ENCODE measurements at places on chromosomes 11 and 22. TPM values are rescaled to one million over a fixed set of nuclear protein-coding genes. Genes with fewer than 3 reads are reported as not detected.

VSTM5 gene
- not detected for total RNA-seq

CREB3L1 gene
- total RNA-seq = 78.6 TPM

CYP2D6 gene
- 1.4 TPM for total RNA-seq

LSP1 gene
- 26.9 TPM for total RNA-seq

FGF3 gene
- total RNA-seq = 2.5 TPM

DNA sequence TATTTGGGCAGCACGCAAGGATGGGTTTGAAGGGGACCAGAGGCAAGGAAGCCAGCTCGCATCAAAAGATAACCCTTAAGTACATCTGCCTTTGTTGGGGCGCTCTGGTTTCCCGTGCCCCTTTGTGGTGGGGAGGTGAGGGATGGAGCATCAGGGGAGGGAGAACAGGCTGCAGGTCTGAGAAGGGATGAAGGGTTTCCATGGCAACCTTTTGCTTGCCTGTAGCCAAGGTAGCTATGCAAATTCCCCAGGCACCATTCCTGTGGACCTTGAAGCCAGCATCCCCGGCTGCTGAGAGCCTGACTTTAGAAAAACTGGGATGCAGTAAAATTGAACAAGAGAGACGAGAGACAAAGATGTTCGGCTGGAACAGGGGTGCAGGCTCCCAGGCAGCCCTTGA is 75.7 kb downstream of the SEZ6L start:
- no peak for DNase-seq

- no peak for DNase-seq
Measured at GRCh38 chr11:128925250-128925600, 17.4 kb downstream of the TP53AIP1 start.

- DNase-seq = no peak
Measured at GRCh38 chr11:44823868-44824267, 97.1 kb downstream of the TSPAN18 start.

DNA sequence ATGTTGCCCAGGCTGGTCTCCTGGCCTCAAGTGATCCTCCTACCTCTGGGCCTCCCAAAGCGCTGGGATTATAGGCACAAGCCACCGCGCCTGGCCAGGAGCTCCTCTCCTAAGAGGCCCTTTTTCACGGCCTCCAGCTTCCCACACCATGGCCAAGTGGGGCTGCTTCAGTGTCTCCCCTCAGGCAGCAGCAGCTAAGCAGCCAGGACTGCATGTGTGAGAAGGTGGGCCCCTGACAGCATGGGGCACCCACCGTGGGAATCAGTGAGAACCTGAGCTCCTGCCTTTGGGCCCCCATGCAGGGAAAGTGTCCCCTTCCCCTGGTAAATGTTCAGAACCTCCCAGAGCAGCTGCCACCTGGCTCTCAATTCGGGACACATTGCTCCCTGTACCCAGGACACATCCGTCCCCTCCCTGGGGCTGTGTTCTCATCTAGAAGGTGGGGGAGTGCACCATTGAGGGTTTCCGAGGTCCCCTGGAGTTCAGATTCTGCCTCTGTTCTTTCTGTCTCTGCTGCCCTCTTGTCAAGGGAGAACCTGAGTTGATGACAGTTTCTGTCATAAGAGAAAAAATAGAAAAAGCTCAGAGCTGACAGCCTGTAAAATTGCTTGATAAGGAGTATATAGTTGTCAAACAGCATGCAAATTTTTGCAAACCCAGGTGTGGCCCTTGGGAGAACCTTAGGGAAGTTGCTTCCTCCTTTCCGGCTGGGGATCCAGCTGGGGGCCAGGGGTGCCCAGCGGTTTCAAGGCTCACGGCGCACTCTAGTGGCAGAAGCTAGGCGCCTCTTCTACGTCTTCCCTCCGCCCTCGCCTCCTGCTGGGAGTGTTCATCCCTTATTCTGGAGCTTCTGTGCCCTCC is 29.7 kb downstream of the FAM83F start:
- no peak for DNase-seq

DNA sequence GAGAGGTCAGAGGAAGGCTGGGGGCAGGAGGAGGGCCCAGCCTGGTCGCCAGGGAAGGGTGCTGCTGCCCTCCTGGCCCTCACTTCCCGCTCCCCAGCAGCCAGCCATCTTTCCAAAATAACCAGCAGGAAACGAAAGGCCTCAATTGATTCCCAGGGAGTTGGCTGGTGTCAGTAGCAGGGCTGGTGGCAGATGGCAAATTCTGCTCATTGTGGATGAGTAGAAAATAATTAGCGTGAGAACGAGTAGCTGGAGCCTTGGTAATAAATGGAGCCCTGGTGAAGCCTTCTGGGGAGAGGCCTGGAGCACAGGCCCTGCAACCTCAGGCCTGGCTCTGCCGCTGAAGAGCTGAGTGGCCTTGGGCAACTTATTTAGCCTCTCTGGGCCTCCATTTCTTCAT is 31.3 kb downstream of the DAGLA start:
- DNase-seq = no peak

GRCh38 chr11:121039971-121040613 is 16.2 kb downstream of the TBCEL start:
- no peak for DNase-seq

DNA sequence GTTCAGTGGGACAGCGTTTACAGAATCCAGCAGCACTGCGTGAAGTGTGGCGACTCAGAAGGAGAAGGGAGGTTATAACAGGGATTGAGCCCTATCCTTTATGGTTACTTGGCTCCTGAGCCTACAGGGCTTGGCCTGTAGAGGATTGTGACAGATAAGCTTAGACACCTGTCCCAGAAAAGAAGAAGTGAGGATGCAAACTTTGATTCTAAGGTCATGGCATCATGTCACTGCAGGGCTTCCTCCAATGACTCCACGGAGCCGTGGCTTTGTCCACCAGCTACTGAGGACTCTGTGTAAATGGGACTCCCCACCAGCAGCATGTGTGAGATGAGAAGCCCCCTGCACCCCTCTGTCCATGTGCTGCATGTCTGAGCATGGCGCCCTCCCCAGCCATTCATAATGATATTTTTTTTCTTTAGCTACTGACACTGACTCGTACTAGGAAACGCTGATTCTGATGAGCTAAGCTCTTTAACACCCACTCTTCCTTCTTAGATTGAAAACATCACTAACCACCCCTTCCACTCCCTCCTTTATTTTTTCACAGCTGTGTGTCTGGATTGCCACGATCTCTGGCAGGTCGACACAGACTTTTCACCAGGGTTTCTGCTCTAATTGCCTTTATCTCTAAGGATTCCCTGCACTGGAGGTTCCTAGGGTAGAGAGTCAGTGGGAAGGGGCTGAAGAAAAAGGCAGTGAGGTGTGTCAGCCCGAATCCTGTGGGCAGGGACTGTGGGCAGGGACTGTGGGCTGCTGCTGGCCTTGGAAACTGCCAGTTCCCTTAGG is 65.5 kb upstream of the TTC12 start:
- no peak for DNase-seq
